NCI-H1436 treated with DMSO at 0.1 percent for 48 hours (cell line): ENCODE measurements at places on chromosomes 16 and 17.

DNA sequence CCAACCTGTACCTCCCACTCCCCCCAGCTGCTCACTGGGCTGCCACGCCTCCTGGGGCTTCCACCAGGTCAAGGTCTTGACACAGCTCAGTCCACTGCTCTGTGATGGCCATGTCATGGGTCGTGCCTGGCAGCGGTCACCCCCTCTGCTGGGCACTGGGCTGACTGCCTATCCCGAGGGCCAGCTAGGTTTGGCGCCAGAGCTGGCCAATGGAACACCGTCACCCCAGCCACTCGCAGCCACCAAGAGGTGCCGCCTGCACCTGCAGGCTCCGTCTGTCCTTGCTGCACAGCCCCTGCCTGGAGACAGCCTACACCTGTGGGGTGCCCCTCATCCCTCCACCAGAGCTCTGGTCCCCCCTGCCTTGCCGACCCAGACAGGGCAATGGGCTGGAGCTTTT, 4.5 kb upstream of the RAB40C start:
- DNase-seq = no peak

- DNase-seq = no peak
These were observed 13.3 kb upstream of the YWHAE start for GRCh38 chr17:1413281-1413791.

- DNase-seq = no peak
These were observed 68.5 kb downstream of the C16orf95 start for GRCh38 chr16:87248714-87249113.

GRCh38 chr17:6079155-6079888, 9.1 kb downstream of the WSCD1 start:
- DNase-seq = no peak

DNA sequence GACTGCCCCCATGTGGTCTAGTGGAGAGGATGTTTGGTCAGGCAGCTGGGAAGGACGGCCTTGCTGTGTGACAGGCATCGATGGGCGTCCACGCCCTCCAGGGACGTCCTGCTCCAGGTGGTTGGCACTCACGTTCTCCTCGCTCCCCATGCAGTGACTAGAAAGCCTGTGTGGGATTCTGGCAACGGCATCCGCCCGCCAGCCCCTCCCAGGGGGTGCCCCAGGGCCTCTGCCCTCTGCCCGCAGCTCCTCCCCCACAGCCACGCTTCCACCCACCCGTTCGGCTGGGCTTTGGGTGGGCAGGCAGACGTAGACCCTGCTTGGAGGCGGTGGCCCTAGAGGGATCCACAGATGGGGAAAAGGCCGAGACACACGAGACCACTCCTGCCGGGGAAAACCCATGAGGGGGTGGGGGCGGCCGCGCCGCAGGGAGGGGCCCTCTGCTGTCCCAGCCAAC, 4.7 kb upstream of the IL17C start:
- DNase-seq = no peak

DNA sequence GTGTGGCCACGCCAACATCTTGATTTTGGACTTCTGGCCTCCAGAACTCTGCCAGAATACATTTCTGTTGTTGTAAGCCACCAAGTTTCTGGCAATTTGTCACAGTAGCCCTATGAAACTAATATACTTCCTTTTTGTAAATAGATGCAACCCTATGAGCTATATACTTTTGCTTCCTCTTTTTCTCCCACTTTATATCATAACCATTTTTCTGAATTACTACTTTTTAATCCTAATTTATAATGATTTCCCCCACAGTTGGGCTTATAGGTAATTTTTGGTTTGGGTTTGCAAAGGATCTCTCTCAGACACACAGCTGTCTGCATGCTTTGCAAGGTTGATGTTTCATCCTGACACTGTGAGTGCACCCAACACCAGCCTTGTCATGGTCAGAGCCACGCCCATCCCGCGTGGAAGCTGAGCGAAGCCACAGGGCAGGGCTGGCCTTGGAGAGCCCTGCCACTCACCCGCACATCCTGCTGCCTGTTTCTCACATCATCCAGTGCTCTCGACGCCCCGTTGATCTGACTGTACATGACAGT, 5.8 kb downstream of the TRIM25 start:
- no peak for DNase-seq

- DNase-seq = no peak
These were observed 43.9 kb downstream of the AATF start for GRCh38 chr17:36992701-36993100.

GRCh38 chr16:75287708-75288107, 36.3 kb upstream of the BCAR1 start:
- DNase-seq = no peak

DNA sequence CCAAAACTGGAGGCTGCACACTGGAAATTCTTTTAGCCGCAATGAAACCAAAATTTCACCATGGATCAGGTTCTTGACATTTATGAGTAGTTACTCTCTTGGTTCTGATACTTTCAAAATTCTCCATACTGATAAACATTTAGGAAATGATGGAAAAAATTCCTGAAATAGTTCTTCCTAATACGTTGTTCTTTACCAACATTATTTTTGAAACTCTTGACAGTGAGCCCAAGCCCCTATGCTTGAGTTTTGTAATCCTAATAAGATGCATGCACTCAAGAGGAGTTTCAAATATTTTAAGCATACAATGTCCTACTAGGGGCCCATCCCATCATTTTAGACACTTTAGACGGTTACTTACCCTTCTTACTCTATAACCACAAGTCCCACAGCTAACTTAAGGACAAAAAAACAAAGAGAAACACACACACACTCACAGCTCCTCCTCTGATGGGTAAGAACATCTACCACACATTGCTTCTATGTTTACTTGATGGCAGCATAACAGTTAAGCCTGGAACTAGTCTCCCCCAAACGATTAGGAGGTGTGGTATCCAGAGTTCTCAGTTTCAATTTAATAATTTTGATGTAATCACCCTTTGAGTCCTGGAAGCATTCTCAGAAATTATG, 3.7 kb downstream of the VEZF1 start:
- no peak for DNase-seq

- DNase-seq = no peak
These were observed 125.5 kb downstream of the HS3ST4 start for GRCh38 chr16:25817295-25817694.

DNA sequence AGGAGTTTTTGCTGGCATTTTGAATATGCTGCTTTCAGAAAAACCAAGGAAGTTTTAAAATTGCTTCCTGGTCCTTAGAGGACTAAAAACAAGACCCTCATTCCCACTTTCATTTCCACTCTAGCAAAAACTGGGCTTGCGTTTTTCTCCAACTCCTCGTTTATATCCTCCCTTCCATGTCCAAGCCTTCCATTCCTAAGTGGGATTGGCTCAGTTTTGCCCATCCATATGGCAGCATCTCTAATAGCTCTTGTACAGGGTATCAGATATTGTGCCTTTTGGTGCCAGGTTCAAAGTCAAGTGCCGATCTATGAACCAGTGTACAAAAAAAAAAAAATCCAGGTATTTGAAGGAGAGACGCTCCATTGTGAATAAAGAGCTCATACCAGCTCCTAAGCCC, 9.9 kb upstream of the TBKBP1 start:
- no peak for DNase-seq

DNA sequence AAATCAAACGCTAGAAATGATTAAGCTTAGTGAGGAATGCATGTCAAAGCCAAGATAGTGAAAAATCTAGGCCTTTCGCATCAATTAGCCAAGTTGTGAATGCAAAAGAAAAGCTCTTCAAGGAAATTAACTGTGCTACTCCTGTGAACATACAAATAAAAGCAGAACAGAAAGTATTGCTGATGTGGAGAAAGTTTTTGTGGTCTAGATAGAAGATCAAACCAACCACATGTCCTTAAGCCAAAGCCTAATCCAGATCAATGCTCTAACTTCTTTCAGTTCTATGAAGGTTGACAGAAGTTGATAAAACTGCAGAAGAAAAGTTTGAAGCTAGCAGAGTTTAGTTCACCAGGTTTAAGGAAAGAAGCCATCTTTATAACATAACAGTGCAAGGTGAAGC, 1044.6 kb downstream of the CDH11 start:
- no peak for DNase-seq

GRCh38 chr17:82985973-82986372, 93.4 kb upstream of the METRNL start:
- DNase-seq = no peak

GRCh38 chr17:17440938-17441675, 35.7 kb upstream of the MED9 start:
- no peak for DNase-seq

- no peak for DNase-seq
These were observed 40.7 kb upstream of the ABCA10 start for GRCh38 chr17:69269131-69269998.

DNA sequence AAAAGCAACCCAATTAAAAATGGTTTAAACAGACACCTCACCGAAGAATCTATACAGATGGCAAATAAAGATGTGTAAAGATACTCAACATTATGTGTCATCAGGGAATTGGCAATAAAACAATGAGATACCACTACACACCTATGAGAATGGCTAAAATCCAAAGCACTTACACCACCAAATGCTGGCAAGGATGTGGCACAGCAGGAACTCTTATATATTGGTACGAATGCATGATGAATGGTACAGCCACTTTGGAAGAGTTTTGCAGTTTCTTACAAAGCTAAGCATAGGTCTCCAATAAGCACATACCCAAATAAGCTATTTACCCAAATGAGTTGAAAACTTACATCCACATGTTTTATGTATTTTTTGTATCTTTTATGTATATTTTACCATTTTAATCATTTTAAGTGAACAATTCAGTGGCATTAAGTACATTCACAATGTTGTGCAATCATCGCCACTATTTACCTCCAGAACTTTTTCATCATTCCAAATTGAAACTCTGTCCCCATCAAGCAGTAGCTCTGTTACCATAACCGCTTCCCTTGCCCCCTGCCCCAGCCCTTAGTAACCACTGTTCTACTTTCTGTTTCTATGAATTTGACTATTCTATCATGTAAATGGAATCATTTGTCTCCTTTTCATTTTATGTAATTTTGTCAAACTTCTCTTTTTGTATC, 6.7 kb upstream of the ALDH3A2 start:
- no peak for DNase-seq

GRCh38 chr16:23949630-23950290, 114.0 kb downstream of the PRKCB start:
- DNase-seq = no peak

- DNase-seq = no peak
These were observed 44.6 kb upstream of the ZNF469 start for GRCh38 chr16:88338111-88338510.

DNA sequence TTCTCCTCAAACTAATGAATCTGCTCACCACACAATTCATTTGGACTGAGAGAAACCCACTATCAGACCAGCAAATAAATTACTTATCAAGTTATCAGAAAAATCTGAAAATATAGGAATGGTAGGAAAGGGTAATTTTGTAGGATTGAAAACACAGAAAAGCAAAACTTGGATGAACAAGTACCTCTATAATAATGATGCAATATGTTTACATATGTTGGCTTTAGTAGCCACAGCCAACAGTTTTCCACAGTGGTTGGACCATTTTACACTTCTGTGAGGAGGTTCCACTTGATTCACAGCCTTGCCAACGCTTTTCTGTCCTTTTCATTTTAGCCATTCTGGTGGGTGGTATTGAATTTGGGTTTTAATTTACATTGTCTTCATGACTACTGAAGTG, 10.6 kb upstream of the GINS3 start:
- no peak for DNase-seq

- DNase-seq = no peak
These were observed 9.8 kb downstream of the TMEM208 start for GRCh38 chr16:67236563-67237395.

- DNase-seq = no peak
These were observed 169.1 kb downstream of the SALL1 start for GRCh38 chr16:50981951-50982350.

DNA sequence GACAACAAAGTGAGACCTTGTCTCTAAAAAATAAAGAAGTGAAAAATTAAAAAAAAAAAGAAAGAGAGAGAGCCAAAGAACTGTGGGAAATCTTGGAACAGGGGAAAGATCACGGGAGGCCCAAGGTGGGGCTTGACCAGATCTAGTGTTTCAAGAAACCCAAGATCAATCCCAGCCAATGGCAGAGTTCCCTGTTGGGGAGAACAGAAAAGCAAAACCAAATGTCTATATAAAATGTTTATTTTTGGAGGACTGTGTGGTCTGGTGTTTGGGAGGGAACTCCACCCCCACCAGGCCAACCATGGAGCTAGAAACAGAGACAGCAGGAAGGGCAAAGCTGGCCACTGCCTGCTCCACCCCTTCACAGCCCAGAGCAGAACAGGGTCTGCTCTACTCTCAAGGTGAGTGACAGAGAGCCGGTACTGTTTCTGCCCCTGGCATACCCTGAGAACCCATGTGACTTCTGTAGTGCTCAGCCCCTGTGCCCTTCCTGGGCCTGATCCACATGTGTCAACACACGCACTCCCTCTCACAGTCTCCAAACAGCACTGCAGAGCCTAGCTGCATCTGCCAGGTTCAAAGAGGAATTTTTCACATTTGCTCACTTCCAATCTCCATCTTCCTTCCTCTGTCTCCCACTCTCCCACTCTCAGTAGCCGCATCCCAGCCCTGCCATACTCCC, 3.7 kb downstream of the TMEM101 start:
- DNase-seq = no peak

DNA sequence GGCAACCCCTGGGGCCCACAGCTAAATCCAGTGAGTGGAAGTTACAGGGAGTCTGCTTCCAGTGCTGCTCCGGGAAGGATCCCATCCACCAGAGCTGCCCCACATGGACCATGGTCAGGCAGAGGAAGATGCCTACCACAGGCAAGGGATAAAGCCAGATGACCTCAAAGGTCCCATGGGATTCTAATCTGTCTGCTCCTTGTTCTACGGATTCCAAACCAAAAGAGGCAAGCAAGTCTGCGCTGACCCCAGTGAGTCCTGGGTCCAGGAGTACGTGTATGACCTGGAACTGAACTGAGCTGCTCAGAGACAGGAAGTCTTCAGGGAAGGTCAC, 1.4 kb downstream of the CCL4L2 start:
- no peak for DNase-seq

DNA sequence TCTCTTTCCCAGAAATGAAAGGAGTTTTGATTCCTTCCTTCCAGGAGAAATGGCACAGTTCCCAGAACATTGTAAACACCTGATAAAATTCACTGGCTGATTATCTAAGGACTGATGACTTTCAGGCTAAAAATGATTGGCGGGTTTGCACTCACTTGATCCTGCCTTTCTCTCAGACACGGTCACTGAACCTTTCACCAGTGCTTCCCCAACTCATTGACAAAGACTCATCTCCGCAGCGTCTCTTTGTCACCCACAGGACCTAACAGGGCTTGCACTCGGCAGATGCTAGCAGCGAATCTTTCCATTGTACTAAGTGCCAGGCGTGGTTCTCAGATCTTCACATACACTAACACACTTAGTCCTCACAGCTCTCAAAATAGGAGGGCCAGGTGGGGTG, 7.3 kb upstream of the DHRS7C start:
- no peak for DNase-seq

GRCh38 chr17:61662186-61662585, 71.2 kb upstream of the NACA2 start:
- DNase-seq = no peak

DNA sequence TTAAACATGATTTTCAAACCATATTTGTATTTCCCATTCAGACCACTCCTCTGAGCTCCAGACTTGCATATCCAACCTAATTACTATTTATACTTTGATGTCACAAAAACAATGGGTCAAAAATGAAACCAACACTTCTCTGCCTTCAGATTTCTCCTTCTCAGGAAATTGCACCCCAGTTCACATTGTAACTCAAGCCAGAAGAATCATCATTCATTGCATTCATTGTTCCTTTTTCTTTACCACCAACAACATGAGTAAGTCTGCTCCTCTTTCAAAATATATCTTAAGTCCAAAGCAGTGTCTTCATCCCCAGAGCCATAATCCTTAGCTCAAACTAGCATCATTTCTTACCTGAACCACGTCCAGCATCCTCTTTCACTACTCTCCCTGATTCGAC, 2.6 kb upstream of the AKAP1 start:
- DNase-seq = no peak

- no peak for DNase-seq
These were observed 6.3 kb downstream of the KDM8 start for GRCh38 chr16:27209591-27209990.
